Cardiac muscle cell (in vitro differentiated cells and primary cell): ENCODE measurements at places on chromosomes 3 and 15. TPM values are rescaled to one million over a fixed set of nuclear protein-coding genes. Genes with fewer than 3 reads are reported as not detected.

ISL2 gene
- not detected in 2 replicates for total RNA-seq

POTEB2 gene
- total RNA-seq: not detected in 2 replicates

OR5H14 gene
- not detected in 2 replicates for total RNA-seq

ADAMTSL3 gene
- total RNA-seq: 0.88 and 2.0 TPM in 2 replicates

HDGFL3 gene
- total RNA-seq: 101 and 164 TPM in 2 replicates
